ENCODE measurements at places on chromosomes 1 and 21.

DNA sequence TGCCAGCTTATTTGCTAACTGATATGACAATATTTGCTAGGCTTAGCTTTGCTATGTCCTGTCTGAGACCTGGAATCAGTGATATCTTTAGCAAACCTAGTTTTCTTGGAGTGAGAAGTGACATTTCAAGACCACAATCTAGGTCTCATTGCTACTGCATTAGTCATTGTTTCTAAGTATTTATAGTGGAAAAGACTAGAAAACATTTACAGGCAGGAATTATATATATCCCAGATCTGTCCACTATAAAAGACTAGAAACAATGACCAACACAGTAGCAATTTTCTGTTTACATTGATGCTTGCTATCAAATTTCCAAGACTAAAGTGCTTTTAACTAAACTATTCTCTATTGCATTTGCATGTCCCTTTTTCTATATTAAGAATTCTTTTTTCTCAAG is 5.0 kb upstream of the RGS18 start:
- no peak for DNase-seq

GRCh38 chr1:226646026-226646869 is 92.8 kb downstream of the ITPKB start:
- DNase-seq, result no peak

DNA sequence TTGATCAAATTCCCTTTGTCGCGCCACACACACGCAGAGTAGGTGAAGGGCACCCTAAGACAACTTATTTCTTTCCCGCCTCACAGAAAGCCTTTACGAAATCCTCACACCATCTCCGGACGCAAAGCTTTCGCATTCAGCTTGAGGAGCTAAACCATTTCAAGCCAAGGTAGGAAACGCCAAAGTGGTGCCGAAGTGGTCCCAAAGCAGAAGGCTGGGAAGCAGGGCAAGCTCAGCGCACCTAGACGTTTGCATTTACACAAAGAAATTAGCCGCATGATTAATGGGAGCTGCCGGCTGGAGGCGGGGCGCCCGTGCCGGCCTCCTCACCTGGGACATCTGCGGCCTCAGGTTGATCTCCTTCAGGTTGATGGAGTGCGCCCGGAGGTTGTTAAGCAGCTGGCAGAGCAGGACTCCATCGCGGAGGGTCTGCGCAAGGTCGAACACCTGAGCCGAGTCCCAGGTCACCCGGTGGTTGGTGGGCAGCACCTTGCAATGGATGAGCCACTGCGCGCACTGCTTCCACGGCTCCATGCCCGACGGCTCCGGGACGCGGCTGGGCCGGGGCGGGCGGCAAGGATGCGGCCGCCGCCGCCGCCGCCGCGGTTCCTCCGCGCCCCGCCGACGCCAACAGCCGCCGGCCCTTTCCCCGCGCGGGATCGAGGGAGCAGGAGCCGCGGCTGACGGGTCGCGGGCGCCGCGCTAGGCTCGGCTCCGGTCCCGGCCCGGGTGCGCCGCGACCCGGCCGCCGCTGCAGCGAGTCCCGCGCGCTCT is 457 bp downstream of the VAV3 start:
- peak; percentile 44 for DNase-seq

DNA sequence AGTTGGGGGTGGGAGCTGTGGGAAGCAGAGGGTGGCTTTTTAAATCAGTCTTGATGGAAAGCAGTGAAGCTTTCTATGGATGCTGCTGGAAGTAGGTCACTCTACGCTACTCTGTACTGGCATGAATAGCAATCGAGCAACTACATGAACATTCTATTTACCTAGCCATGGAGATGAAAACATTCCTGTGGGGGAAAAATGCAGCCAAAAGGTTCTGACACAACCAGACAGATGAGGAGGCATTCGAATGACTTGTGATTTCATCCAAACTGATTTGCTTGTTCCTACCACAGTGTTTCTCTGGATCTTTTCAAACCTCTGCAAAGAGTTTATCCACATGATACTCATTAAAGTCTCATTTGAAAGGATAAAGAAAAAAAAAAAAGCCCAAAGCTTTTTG is 95.0 kb downstream of the ASTN1 start:
- DNase-seq, result no peak

DNA sequence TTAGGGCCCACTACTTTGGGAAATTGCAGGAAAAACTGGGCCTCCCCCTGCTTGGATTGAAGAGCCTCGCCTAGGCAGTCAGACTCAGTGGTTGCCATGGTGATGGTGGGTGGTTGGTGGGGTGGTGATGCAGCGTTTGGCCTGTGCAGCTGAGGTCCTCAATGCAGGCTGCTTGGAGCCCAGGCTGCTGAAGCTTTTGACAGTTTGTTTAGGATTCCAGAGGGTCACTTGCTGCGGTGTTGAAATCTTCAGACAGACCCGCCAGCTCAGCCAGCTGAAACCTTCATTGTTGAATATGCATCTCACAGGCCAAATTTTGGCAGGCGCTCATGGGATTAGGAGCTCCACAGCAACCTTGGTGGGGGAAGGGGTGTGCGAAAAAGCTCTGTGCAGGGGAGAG is 67.9 kb downstream of the CACNA1E start:
- DNase-seq, result peak; percentile 79

GRCh38 chr1:213326281-213327016 is 275.4 kb downstream of the RPS6KC1 start:
- no peak for DNase-seq

DNA sequence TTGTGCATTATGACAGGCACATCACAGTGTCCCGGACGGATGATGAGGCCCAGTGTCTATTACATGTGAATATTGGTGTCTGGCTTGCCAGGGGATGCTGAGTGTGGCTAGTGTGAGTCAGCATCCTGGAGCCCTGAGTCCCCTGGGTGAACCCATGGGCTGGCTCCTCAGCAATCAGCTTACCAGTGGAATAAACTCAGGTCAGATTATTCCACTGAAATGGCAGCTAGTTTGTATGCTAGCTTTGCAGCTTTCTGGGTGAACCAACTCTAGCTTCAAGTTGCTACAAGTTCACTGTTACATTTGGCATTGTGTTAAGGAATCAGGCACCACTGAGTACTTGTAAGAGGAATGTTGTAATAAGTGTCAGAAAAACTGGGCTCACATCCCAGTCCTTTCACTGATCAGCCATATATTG is 23.9 kb upstream of the RPTN start:
- no peak for DNase-seq

GRCh38 chr1:214912127-214912526 is 170.4 kb upstream of the KCNK2 start:
- no peak for DNase-seq

DNA sequence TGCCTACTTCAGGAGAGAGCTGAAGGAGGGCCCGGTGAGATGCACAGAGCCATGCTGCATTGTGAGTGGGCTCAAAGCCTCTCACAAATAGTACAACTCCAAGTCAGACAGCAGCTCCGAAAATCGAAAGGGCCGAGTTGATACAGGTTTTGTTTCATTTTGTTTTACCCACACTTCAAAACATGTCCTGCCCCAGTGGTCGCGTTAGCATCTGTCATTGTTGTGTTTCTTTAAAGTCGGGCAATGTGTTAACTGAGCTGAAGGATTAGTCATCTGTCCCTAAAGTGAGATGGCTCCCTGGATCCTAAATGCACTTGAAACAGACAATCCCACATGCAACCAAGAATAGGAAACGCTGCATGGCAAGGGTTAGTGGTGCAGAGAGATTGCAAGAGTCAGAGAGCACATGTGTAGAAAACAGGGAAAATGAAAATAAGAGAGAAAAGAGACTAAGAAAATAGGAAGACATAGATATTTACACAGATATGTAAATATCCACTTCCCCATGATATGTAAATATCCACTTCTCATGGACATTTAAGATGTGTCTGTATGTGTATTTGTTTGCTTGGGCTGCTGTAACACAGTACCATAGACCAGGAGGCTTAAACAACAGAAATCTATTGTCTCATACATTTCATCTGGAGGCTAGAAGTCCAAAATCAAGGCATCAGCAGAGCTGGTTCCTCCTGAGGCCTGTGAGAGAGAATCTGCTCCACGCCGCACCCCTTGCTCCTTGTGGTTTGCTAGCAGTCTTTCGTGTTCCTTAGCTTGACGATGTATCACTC is 131.4 kb upstream of the RAB4A start:
- DNase-seq, result no peak

- no peak for DNase-seq
These were observed 192.2 kb downstream of the TGFB2 start for GRCh38 chr1:218537122-218537913.

GRCh38 chr1:186325239-186325638 is 49.8 kb downstream of the TPR start:
- DNase-seq, result peak; percentile 9

- DNase-seq, result no peak
These were observed 104.3 kb downstream of the RYR2 start for GRCh38 chr1:237146241-237146640.
